ENCODE measurements at places on chromosomes 11 and 22.

- no peak for DNase-seq
These were observed 131.8 kb upstream of the RAG2 start for GRCh38 chr11:36729825-36730224.

GRCh38 chr22:39214383-39215069 lies 30.3 kb downstream of the PDGFB start:
- DNase-seq: no peak

GRCh38 chr22:37518509-37519267 lies 527 bp downstream of the CARD10 start:
- DNase-seq: no peak

DNA sequence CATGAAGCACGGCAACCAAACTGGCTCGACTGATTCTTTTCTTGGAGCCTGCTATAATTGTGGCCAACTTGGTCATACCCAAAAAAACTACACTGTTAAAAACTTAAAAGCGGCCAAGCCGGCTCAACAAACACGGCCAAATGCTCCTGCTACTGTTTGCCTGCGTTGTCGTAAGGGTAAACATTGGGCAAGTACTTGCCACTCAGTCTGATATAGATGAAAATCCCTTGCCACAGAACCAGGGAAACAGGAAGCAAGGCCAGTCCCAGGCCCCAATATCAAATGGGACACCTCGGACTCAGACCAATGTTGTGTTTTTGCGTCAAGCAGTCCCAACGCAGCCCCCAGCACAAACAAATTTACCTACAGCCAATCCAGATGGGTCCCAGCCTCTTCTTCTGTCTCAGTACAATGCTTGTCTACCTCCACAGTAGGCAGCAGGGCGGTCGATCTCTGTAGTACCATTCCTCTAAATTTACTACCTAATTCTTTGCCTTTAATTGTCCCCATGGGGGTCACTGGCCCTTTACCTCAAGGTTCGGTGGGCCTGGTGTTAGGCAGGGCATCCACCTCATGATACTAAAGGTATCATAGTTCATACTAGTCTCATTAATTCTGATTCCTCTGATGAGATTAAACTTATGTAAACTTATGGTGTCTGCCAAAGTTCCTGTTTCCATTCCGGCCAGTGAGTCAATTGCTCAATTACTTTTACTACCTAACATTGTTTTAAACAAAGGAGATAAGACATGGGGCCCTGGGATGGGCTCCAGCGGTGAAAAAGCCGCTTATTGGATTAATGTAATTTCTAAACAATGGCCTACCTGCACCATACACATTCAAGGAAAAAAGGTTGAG lies 3.7 kb upstream of the COMT start:
- DNase-seq: no peak

DNA sequence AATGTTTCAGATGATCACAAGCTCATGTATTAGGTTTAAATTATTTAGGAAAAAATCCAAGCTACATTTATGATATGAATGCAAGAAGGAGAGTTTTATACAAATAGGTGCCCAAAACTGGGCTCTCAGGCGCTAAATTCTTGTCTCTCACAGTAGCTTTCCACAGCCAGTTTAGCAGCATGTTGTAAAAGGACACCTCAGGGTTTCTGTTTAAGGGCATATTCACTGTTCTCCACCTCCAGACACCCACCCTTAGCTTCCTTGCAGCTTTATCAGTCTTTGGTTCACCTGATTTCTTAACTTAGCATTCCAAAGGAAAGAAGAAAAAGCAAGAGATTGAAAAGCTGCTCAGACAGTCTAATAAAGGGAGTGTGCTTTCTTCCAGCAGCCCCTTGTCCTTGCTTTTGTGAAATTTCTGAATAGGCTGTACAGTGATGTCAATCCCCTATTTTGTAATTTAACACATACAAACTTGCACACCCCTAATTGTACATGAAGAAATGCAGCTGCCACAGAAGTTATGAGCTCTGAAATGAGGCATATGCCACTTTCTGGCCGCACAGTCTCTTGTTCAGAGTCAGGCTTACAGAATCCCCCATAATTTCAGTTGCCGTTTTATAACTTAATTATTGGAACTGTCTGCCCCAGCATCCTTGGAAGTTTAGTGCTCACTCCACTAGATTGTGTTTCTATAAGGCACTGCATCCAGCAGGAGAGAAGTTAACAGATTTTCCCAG lies 262.1 kb downstream of the DDX10 start:
- no peak for DNase-seq

- no peak for DNase-seq
These were observed 553 bp upstream of the TCIRG1 start for GRCh38 chr11:68038226-68038717.

All from NCI-H1105 (cell line).